ENCODE measurements at places on chromosomes 7 and 10. TPM values are rescaled to one million over a fixed set of nuclear protein-coding genes. Genes with fewer than 3 reads are reported as not detected.

DNA sequence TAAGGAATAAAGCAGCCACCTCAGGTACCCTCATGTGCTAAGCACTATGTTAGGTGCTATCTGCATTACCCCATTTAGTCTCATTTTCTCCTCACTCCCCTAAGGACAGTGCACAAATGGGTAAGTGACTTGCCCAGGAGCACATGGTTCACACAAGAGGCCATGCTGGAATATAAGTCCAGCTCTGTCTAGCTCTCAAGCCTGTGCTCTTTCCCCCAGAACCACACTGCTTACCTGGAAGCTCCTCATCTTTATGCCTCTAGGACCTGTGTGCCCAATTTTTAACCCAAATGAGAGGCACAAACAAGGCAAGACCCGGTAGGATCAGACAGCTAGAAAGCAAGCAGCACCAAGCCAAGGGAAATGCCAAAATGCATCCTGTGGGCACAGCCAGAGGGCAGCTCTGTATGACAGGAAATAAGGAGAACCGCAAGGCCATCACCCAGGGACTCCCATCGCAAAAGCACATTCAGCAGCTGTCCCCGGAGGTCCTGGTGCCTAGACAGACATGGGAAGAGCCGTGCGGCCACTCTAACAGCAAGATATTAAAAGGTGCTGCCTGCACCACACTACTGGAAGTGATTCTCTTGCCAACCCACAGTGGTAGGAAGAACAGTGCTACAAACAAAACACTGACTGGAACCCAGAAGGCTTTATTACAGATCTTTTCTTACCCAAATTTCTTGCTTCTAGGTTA, 88.1 kb downstream of the GSAP start:
- DNase-seq = no peak

DNA sequence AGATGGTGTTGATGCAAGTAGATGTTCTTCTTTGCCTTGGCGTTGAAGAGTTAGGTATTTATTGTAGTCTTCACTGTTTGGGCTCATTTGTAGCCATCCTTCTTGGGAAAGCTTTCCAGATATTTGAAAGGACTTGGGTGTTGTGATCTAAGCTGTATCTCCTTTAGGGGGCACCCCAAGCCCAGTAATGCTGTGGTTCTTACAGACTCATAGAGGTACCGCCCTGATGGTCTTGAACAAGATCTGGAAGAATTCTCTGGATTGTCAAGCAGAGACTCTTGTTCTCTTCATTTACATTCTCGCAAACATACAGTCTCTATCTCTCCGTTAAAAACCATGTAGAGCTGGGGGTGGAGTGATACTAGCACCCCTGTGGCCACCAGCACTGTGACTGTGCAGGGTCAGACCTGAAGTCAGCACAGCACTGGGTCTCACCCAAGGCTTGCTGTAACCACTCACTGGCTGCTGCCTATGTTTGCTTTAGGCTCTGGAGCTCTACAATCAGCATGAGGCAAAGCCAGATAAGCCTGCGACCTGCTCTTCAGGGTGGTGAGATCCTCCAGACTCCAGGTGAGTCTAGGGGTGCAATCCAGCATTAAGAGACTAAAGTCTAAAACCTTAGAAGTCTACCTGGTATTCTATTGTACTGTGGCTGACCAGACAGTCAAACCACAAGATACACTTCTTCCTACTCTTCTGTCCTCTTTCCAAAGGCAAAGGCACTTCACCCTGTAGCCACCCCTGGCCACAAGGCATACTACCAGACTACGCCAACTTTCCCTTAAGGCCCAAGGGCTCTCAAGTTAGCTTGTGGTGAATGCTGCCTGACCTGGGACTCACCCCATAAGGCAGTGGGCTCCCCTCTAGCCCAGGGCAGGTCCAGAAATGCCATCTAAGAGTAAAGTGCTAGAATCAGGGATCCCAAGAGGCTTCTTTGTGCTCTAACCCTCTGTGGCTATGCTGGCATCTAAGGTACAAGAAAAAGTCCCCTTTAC, 209.7 kb upstream of the TMEM196 start:
- no peak for DNase-seq

GRCh38 chr7:44244282-44244681, 43.5 kb downstream of the YKT6 start:
- no peak for DNase-seq

GRCh38 chr10:44963772-44964633, 4.4 kb downstream of the RASSF4 start:
- peak; percentile 54 for DNase-seq

DNA sequence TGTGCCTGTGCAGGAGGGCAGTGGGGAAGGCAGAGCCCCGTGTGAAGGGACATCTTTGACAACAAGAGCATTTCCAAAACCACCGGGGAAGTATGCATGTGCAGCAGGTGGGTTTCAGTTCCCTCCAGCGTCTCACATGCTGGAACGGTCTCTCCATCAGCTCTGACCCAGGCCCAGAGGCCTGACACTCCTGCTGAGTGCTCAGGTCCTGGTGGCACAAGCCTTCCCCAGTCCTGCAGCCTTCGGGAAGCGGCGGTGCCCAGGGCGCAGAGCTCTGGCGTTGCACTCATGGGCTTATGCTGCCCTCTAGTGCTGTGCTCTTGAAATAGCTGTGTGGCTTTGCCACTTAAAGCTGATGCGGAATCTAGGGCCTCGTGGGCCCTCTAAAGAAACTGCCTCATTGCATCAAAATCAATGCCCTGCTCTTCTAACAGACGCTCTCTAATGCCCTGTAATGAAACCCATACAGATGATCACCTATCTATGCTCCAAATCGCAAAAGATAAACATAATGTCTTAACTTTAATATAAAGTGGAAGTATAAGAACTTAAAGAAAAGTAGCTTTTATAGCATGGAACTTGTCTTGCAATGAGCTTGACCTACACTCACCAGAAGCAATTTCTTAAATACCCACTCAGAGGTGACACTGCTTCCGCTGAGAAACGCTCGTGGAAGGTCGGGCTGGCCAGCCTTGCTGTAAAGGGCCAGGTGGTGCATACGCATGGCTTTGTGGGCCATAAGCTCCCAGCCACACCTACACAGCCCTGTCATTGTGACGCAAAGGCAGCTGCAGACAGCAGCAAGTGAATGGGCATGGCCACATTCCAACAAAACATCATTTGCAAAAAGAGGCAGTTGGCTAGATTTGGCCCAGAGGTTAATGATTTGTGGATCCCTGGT, 38.6 kb downstream of the CLRN3 start:
- peak; percentile 63 for DNase-seq

GRCh38 chr7:96237040-96237439, 84.9 kb downstream of the SLC25A13 start:
- no peak for DNase-seq

DNA sequence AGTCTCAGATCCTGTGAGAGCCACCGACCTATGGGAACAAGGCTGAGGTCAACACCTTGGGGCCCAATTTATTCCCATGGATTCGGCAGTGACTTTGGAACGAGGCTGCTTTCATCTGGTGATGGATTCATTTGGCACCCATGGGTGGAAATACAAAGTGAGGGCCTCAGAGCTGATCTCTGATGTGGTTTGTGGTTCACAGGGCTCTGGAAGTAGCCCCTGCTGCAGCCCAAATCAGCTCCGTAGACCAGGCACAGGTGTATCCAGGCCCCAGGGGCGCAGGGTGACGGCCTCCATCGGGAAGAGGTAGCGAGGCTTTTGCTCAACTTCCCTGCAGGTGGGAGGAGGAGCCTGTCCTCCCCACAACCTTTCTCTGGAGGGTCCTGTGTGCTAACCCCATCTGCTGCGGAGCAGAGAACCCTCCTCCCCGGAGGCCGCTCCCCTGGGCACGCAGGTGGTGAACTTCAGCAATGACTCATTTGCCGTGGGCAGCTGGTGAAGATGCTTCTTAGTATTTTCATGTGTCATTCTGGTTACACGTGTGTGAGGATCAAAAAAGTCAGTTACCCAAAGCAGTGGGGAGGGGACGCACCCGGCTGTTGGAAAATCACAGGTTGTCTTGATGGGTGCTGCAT, 7.5 kb upstream of the JAKMIP3 start:
- no peak for DNase-seq

DNA sequence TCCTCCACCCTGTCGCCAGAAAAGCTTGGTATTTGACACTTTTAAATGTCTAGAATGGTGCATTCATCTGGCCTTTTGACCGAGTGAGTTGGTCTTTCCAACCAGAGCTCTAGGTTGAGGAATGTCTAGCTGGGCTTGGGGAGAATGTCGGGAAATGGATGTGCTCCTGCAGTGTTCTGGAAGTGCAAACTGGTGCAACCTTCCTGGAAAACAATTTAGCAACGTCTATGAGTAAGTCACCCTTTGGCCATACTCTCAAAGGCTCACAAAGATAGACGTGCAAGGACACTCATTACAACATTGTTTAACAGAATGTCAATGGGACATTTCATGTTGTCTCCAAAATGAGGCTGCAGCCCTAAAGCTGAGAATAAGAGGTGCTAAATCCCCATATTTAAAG, 12.2 kb upstream of the NMT2 start:
- no peak for DNase-seq

DNA sequence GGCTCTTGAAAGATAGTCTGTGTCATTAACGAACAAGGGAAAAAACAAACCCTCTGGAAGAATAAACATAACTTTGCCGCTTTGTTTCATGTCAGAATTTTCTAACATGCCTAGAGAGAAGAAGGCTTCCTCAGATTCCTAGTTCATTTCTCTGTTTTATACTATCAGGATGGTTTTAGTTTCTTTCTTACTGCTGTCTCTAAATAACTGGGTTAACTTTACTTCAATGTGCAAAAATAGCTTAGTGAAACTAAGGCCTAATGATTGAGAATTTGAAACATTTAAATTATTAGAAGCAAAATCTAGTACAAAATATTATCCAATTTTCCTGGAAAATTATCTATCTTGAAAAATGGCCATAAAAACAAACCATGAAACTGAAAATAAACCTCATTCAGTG, 72.1 kb upstream of the OGDHL start:
- no peak for DNase-seq

DNA sequence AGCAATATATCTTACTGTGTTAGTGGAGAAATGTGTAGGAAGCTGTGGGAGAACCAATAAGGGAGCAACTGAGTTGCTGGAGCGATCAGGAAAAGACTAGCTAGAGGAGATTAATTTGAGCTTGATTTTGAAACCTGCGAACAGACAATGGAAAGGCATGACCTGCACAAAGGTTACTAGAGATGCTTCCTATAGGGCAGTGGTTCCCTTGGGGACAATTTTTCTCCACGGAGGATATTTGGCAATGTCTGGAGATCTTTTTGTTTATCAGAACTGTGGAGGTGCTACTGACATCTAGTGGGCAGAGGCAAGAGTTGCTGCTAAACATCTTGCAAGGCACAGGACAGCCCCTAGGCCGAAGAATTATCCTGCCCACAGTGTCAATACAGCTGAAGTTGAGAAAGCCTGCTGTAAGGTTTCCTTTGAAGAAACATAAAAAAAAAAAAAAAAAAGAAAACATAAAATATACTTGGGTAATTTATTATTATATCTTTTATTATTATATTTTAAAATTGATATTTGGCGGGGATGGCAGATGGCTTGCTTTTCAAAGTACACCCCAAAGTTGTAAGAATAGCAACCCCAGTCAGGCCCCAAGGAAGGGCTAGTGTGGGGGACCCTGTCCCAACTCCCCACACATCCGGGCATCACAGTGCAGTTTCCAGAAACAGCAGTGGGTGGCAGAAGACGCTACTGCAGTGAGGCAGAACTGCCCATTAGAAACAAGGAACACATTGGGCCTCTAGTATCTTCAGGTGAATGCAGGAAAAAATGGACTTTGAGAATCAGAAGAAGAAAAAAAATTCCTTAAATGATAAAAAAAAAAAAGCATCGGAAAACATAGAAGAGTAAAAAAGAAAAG, 481.6 kb downstream of the SH2D4B start:
- DNase-seq = peak; percentile 49

DNA sequence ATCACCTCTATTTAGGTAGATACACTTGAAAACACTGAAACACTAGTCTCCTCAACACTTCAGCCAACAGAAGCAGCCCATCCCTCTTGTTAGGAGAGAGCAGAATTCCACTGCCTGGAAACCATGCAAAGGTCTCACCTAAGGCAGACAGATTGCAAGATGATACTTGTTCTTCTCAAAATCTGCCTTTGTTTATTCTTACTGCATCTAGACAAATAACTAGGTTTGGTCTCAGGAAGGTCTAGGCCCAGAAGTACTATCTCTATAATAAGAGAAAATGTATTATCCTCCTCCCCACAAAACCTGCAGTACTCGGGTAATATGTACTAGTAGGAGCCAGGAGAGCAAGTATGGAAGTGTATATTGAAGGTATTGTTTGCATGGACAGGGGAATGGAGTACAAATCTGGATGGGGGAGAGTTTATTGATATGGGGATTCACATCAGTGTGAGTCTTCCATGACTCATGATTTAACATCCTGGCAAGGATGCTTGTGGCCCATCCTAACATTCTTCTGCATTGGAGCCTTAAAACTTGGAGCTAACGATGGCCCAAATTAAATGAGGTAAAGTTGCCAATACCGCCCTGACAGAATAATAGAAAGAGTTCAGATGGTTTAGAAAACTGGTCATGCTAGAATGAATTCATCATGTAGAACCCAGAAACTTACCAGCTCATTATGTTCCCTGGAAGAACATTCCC, 109.2 kb downstream of the EPC1 start:
- DNase-seq = no peak

- DNase-seq = no peak
Observed at GRCh38 chr10:93124580-93125318, 51.1 kb downstream of the CYP26A1 start.

GRCh38 chr10:11181978-11182377, 164.3 kb downstream of the CELF2 start:
- no peak for DNase-seq

DNA sequence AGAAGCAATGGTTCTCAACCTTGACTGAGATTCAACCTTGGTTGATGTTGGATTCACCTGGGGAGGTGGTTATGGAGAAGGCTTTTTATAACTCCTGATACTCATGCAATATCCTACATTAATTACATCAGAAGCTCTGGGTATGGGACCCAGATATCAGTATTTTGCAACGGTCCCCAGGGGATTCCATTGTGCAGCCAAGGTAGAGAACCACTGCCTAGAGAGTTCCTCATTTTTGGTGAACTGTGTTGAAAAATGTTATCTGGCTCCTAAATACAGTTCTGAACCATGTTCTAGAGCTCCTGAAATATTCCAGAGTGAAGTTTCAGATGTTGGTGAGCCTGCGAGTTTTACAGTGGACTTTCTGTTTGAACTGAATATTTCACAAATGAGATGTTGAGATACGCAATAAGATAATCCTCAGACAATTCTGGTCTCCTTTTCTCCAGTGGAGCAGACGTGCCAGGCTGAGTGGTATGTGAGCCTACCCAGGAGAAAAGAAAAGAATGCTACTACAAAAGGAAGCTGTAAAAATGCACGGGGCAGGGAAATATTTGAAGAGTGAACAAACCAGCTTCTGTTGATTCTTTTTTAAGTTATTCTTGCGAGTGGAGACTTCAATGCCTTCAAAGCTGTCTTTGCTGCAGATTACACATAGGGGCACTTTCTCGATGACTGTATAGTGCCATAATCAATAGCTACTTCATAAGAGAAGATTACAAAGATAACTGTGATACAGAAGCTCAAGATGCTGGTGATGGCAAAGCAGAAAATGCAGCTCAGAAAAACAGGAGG, 13.6 kb upstream of the C10orf120 start:
- DNase-seq = no peak

SAMD9L gene
- total RNA-seq = 15.9 TPM

TET1 gene
- total RNA-seq = 4.8 TPM

PALD1 gene
- total RNA-seq = 11.0 TPM

SEC31B gene
- 16.0 TPM for total RNA-seq

TMEM196 gene
- 0.31 TPM for total RNA-seq

OR9A2 gene
- total RNA-seq = not detected

Data from ureter (tissue), 1 donor.